A549 treated with Mapracorat at 1 μM for 4 hours (cell line): ENCODE measurements at places on chromosomes 7 and 10. TPM values are rescaled to one million over a fixed set of nuclear protein-coding genes. Genes with fewer than 3 reads are reported as not detected.

The FFAR4 gene
- total RNA-seq, result 0.07 to 0.29 TPM (median 0.15 TPM) in 5 replicates

The ZRANB1 gene
- total RNA-seq, result 7.5 to 9.3 TPM (median 8.9 TPM) in 5 replicates

The PDK4 gene
- total RNA-seq, result 18.2 to 24.6 TPM (median 22.2 TPM) in 5 replicates

The SOSTDC1 gene
- not detected in 5 replicates for total RNA-seq

The MYO3A gene
- total RNA-seq, result not detected in 5 replicates

The CDC14C gene
- total RNA-seq, result not detected in 5 replicates

The OLAH gene
- total RNA-seq, result 0.39 to 1.0 TPM (median 0.51 TPM) in 5 replicates

The MSMB gene
- 0.63 TPM in 1 of 5 replicates, not detected in the others for total RNA-seq

The CALCR gene
- not detected in 5 replicates for total RNA-seq

The IRF5 gene
- 13.4 to 16.7 TPM (median 14.9 TPM) in 5 replicates for total RNA-seq

The EDRF1 gene
- total RNA-seq, result 12.8 to 17.4 TPM (median 16.3 TPM) in 5 replicates

The GIMAP2 gene
- total RNA-seq, result not detected in 5 replicates

The HOXA11 gene
- 0.45 to 0.89 TPM (median 0.52 TPM) in 5 replicates for total RNA-seq

The VAX1 gene
- 0.97 to 1.7 TPM (median 1.5 TPM) in 5 replicates for total RNA-seq

The SLC18A3 gene
- total RNA-seq, result not detected in 5 replicates

The MPLKIP gene
- 31.2 to 39.3 TPM (median 37.6 TPM) in 5 replicates for total RNA-seq

The LRRC17 gene
- 0.08 to 0.18 TPM (median 0.14 TPM) in 4 of 5 replicates, not detected in the other for total RNA-seq

The TEX47 gene
- not detected in 5 replicates for total RNA-seq

The TBC1D12 gene
- 5.1 to 6.5 TPM (median 5.6 TPM) in 5 replicates for total RNA-seq
